Brain (organoid and tissue), 16 donors: ENCODE measurements at places on chromosomes 2 and 18.

GRCh38 chr18:8215741-8216140 lies 393.5 kb upstream of the RAB12 start:
- DNase-seq = no peak

GRCh38 chr18:33755931-33756560 lies 178.0 kb downstream of the ASXL3 start:
- no peak for DNase-seq

GRCh38 chr2:33320573-33320972 lies 155.9 kb upstream of the RASGRP3 start:
- DNase-seq = no peak

GRCh38 chr2:240985881-240986786 lies 12.3 kb upstream of the SNED1 start:
- DNase-seq = no peak

DNA sequence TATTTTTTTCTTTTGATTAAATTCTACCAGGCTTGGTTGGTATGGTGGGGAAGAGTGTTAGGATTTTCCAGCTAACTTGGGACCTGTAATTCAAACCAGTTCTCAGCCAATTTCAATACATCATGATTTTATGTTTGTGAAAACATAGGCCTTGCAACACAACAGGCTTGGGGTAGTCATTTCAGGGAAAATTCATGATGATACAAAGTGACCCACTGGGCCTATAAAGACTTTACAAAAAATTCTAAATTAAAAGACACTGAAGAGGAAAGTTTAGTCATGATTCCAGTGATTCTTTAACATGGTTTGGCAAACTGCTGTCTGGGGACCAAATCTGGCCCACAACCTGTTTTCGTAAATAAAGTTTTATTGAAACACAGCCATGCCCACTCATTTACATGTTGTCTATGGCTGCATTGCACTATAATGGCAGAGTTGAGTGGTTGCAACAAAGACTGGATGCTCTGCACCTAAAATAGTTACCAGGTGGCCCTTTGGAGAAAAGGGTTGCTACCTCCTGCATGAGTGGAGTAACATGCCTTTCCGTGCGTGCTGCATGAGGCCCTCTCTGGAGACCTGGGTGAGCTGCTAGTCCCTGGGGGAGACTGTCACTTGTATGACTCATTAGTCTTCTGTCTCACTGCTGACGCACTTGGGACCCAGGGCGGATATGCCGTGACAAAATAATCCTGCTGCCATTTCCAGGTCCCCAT lies 73.6 kb downstream of the NPAS2 start:
- DNase-seq = no peak
